Activated CD4-positive, alpha-beta T cell treated with anti-CD3 and anti-CD28 coated beads for 48 hours (primary cell): ENCODE measurements at places on chromosomes 11 and 22.

- no peak for DNase-seq
These were observed 119.1 kb upstream of the LRRC4C start for GRCh38 chr11:41578421-41579051.

DNA sequence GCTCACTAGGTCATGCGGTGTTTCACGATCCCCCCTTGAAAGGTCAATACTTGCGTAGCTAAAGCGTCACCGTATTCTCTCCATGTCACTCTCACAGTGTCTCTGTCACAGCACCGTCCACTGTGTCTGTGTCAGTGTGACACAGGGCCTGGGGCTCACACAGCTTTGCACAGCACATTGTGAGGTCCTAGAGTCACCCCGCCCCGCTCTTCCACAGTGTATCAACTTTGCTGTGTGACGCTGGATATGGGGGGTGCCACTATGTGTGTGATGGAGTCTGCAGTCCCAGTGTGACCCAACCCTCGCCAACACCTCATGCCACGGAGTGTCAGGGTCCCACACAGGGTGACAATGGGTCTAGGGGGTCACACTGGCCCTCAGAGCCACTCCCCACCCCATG, 583 bp downstream of the P4HA3 start:
- no peak for DNase-seq

GRCh38 chr11:85316967-85317366, 310.2 kb downstream of the DLG2 start:
- no peak for DNase-seq

DNA sequence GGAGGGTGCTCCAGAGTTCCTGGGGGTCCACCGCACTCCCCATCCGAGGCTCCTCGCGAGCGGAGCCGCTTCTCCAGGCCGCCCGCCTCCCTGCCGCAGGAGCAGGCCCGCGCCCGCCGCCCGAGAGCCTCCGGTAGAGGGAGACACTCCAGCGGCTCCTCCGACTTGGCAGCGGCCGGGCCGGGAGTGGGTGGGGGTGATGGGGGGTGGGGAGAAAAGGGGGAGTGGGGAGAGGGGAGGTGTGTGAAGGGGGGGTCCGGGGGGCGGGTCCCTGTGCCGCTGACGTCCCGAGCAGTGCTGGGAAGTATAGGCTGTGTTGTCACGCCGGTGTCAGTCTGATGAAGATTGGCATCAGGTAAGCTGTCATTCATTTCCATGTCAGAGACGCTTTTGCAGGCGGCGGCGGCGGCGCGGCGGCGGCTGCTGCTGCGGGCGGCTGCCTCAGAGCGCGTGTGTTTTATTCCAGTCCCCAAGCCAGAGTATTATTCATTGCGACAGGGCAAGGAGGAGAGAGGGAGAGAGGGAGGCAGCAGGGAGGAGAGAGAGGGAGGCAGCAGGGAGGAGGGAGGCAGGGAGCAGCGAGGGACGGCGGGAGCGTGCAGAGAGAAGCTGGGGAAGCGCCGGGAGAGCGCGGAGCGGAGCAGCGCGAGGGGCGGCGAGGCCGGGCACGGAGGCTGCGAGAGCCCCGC, at the start of gene PKNOX2:
Gene PKNOX2 (plus strand): TSS at position 330 of the 689 bp plus-strand sequence. CDS start 186,555 bp downstream, outside the sequence.
- DNase-seq = peak; percentile 83

GRCh38 chr11:71449596-71449995, 1.4 kb upstream of the DHCR7 start:
- no peak for DNase-seq

GRCh38 chr11:88188932-88189253, 13.7 kb upstream of the RAB38 start:
- DNase-seq = no peak

GRCh38 chr22:23497016-23497885, 82.8 kb downstream of the IGLL1 start:
- no peak for DNase-seq

DNA sequence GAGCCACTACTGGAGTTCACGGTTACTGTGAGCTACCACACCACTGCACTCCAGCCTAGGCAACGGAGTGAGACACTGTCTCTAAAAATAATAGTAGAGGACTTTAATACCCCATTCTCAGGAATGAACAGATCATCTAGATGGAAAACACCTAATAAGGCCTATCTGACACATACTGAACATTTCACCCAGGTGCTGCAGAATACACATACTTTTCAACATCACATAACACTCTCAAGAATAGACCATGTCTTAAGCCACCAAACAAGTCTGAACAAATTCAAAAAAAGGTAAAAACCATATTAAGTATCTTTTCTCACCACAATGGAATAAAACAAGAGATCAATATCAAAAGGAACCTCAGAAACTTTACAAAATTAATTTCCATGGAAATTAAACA, 37.9 kb downstream of the DDIAS start:
- DNase-seq = no peak

GRCh38 chr11:62545437-62546243, 966 bp downstream of the AHNAK start:
- peak; percentile 53 for DNase-seq

- peak; percentile 81 for DNase-seq
These were observed 20.6 kb downstream of the APOBEC3H start for GRCh38 chr22:39117585-39118191.

DNA sequence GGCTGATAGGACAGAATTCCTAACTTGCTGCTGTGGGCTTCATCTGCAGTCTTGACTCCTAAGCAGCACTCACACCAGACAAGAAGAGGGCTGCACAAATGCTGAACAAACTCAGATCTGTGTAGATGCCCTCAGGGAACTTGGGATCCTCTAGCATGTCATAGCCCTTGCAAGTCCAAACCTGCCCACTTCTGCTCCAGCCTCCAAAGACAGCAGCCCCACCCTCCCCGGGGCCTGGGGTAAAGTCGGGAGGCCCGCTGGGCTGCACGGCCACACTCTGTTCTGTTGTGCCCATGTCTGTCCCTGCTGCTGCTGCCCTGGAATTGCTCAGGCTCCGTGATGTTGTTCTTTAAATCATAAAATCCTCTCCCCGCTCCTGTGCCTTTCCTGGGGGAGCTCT, 28.3 kb downstream of the DRD2 start:
- no peak for DNase-seq

DNA sequence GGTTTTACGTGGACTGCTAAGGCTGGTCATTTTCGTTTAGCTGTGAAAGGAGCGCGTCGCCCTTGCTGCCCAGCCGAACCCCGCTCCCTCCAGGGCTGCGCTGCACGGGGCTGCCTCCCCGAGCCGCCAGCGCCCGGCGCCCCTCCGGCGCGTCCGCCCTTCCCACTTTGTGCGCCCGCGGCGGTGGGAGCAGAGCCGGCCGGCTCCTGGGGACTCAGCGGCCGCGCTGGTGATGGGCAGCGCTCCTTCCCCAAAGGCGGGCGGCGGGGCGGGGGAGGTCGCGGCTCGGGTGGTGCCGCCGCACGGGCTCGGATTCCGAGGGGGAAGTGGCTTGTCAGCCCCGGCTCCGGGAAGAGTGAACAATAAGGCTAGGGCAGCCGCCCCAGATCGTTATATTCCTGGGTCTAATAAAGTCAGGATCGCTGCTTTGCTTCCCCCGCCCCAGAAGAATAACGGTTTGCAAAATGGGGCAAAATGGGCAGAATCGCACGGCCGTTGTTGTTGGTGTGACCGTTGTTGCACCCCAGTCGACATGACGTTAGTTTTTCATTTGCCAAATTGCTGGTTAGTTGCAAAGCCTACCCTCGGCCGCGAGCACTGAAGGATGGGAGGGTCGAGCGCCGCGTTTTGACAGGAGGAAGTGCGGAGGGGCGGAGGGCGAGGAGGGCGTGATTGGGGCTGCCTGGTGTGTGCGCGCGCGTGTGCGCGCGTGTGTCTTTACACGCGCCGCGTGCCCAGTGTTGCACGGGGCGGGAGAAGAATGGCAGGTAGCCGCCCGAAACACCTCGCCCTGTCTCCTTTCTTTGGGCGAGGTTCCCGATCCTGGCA, 745 bp downstream of the NCAM1 start:
- peak; percentile 20 for DNase-seq
